ENCODE measurements at places on chromosomes 3 and 15.

DNA sequence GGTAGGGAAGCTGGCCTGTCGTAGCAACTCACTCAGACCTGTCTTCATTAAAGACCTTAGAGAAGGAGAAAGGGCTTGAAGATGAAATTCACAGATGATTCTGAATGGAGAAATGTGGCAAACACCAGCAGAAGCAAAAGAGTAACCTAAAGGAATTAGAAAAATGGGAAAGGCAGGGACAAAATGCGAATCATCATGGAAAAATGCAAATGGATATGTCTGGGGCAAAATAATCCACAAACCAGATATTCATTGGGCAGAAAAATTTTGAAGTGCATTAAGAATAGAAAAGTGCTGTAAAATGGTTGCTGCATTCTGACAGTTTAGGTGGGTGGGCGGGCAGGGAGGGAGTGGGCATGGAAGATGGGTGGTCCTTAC lies 156.9 kb upstream of the RASGRP1 start:
- no peak for DNase-seq

DNA sequence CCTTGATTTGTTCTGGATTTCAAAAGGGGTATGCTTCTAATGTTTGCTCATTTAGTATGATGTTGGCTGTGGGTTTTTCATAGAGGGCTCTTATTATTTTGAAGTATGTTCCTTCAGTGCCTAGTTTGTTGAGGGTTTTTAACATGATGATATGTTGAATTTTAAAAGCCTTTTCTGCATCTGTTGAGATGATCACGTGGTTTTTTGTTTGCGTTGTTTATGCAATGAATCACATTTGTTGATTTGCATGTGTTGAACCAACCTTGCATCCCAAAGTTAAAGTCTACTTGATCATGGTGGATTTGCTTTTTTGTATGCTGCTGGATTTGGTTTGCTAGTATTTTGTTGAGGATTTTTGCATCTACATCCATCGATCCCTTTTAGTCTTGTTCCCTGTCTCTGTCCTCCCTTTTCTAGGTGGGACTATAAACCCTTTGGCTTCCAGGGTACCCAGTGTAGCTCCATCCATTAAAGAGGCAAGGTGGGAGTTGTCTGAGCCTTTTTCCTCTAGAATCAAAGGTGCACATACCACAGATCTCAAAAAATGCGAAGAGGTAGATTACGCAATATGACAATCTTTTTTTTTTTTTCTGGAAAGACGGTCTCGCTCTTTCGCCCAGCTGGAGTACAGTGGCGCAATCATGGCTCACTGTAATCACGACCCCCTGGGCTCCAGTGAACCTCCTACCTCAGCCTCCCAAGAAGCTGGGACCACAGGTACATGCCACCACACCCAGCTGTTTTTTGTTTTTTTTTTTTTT lies 221.6 kb upstream of the UBE2E1 start:
- no peak for DNase-seq

DNA sequence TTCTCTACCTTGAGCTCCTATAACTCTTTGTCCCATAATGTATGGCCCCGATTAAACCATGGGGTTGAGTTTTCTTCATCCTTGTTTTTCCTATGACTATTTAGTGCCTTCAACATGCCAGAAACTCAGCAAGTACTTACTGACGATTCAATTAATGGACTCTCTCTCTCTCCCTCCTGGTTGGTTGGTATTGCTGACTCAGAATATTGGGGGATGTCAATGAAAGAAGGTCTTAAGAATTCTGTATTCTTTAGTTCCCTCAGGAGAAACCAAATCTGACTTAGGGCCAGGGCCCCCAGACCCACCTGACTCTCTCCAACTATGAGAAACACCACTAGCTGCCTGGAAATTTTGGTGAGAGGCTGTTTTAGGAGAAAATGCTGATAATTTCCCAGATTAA lies 40.8 kb downstream of the TM4SF4 start:
- DNase-seq = no peak

- DNase-seq = no peak
Measured at GRCh38 chr3:71006810-71007785, 576.4 kb downstream of the FOXP1 start.
